ENCODE measurements at places on chromosomes 5 and 9.

DNA sequence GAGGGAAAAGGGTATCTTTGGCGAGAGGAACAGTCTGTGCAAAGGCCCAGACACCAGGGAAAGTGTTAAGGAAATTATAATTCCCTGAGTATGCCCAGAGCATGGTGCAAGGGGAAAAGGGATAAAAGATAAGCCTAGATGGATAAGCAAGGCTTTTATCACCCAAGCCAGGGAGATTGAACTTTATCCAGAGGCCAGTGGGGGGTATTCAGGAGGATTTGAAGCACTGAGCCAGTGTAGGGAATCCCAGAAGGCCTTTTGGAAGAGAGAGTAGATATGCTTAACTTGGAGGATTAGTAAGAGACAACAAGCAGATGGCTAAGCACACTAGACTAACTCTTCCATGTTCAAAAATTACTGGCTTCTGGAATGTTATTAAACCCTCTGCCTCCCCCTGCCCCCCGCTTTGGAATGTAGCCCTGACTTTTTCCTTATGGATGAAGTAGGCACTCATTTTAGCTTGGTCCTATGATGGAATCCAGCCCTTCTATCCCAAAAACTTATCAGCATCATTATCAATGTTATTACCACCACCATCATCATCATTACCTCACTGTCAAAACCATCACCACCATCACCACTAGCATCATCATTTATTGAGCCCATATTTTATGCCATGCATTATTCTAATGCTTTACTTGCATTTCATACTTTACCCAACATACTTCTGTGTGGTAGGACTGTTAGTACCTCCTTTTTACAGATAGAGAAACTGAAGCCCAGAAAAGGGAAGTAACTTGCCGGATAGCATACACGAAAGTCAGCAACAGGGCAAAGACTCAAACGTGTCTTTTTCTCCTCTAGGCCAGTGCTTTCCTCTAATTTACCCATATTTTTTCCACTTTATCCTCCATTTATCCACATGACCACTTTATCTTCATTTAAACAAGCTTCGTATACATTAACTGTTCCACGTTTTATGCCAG is 237.0 kb downstream of the PAPPA start:
- no peak for DNase-seq

- no peak for DNase-seq
Observed at GRCh38 chr5:14158890-14159666, 15.9 kb downstream of the TRIO start.

- DNase-seq: no peak
Observed at GRCh38 chr5:181052672-181053487, 12.8 kb downstream of the BTNL9 start.

DNA sequence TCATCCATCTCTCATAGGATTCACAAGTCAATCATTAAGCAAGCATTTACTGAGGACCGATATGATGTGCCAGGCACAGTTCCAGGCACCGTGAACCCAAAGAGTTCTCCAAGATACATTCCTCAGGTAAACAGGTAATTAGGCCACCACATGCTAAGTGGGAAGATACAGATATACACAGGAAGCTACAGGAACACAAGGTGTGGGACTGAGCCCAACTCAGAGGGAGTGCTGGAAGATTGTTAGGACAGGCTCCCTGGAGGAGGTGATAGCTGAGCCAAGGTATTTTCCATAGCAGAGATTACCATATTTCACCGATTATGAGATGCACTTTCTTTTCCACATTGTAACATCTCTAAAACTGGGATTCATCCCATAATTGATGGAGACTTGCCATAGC is 31.4 kb upstream of the RAI14 start:
- DNase-seq: no peak

- DNase-seq: no peak
Observed at GRCh38 chr5:179121667-179122111, 61.5 kb downstream of the ZNF354C start.

GRCh38 chr5:107370396-107370968 is 300.3 kb downstream of the EFNA5 start:
- DNase-seq: no peak

GRCh38 chr5:132849347-132849746 is 16.9 kb downstream of the GDF9 start:
- no peak for DNase-seq

DNA sequence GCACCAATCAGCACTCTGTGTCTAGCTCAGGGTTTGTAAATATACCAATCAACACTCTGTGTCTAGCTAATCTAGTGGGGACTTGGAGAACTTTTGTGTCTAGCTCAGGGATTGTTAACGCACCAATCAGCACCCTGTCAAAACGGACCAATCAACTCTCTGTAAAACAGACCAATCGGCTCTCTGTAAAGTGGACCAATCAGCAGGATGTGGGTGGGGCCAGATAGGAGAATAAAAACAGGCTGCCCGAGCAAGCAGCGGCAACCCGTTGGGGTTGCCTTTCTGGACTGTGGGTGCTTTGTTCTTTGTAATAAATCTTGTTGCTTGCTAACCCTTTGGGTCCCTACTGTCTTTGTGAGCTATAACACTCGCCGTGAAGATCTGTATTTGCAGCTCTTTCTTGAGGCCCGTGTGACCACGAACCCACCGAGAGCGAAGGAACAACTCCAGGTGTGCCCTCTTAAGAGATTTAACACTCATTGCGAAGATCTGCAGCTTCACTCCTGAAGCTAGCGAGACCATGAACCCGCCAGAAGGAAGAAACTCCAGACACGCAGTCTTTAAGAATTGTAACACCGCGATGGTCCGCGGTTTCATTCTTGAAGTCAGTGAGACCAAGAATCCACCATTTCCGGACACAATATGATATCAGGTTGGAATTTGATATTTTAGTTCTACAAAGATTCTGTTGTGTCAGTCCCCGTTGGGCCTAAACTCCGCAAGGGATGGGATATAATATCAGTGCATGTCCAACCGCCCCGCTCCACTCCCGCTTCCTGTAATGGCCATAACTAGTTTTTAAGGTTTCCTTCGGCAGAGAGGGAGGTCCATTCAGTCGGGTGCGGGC is 740 bp upstream of the TRMT10B start:
- no peak for DNase-seq

- no peak for DNase-seq
Observed at GRCh38 chr9:125924351-125924750, 177.2 kb downstream of the PBX3 start.

GRCh38 chr5:36908544-36909260 is 32.1 kb downstream of the NIPBL start:
- no peak for DNase-seq

- no peak for DNase-seq
Observed at GRCh38 chr5:151078490-151079262, 2.2 kb downstream of the TNIP1 start.

- no peak for DNase-seq
Observed at GRCh38 chr5:138720840-138721239, 32.4 kb upstream of the CTNNA1 start.

DNA sequence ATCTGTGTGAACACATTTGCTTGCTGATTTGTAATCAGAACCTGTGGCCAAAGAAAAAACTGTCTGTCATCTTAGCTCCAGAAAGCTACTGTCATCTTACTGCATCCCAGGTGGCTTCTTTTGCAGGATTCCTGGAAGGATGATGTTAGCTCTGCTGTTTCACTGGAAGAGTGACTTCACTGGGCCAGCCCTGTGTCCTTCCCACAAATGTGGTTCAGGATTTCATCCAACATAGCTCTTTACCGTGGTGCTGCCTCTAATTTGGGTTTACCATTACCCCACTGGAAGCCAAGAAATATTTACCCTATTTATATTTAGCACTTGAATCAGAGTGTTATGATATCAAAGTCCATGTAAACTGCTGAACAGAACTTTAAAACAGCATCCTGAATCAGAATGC is 501.0 kb downstream of the GADD45G start:
- DNase-seq: no peak

- peak; percentile 14 for DNase-seq
Observed at GRCh38 chr5:180180846-180181245, 28.2 kb downstream of the RASGEF1C start.

- DNase-seq: no peak
Observed at GRCh38 chr5:77218263-77218662, 7.8 kb downstream of the PDE8B start.

DNA sequence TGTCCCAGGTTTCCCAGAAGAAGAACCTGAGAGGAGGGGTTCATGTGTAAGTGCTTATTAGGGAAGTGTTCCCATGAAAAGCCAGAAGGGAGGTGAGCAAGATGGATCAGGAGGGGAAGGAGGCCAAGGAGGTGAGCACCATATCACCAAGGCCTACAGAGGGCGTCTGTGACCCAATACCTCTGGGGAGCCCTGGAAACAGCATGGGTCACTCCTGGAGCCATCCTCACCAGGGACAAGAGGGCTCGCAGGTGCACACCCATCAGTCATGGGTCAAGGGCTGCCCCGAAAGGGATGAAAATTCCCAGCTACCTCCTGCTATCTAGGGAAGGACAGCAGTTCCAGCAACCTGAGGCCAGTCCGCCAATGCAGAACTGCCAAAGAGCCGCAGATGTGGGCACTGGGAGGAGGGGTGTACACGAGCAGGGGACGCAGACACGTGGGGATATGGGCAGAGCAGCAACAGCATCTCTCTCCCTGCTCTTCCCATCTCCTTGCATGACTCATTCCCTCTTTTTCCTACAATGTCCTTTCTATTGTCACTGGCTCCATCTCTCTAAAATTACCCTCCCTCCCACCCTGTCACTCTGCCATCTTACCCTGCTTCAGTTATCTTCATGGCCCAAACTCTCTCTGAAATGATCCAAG is 167.6 kb upstream of the FSTL4 start:
- no peak for DNase-seq

DNA sequence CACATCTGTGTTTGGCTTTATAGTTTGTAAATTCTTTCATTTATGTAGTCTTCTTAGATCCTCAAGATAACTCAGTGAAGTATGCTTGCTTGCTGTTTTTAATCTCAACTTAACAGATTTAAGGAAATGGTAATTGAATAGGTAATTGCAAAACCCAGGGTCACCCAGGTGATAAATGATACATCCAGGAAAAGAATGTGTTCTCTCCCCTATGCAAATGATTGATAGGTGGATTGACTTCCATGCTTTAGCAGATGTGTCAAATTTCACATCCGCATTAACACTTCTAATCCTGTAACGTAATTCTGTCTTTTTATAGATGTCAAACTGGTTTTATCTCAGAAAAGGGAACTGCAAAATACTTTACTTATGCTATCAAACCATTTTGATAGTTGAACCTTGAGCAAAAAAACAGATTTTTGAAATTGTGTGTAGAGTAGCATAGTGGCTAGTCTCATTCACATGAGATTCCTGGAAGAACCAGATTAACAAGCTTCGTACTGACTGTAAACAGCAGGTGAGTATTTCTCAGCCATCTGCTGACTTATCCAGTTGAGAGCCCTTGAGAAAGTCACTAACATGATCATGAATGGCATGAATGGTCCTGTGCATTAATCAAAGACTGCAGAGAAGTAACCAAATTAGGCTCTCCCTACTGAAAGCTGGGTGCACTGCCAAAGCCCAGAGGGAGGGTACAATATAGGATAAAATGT is 86.7 kb upstream of the PAM start:
- no peak for DNase-seq

- peak; percentile 66 for DNase-seq
Observed at GRCh38 chr9:98974994-98975712, 31.4 kb downstream of the COL15A1 start.
